Mesothelial cell of epicardium (in vitro differentiated cells): ENCODE measurements at places on chromosomes 12 and 14. TPM values are rescaled to one million over a fixed set of nuclear protein-coding genes. Genes with fewer than 3 reads are reported as not detected.
A peak's percentile ranks its signal among the peaks of the same experiment; 100 is the strongest.

The KCNH3 gene
- 1.8 to 2.5 TPM (median 2.3 TPM) in 3 replicates for total RNA-seq

The HVCN1 gene
- 5.1 to 7.0 TPM (median 6.1 TPM) in 3 replicates for total RNA-seq

The CFAP54 gene
- 0.54 to 0.84 TPM (median 0.80 TPM) in 3 replicates for total RNA-seq

The TPH2 gene
- total RNA-seq: not detected in 3 replicates

The PDE3A gene
- 12.0 to 12.7 TPM (median 12.6 TPM) in 3 replicates for total RNA-seq

The RFX4 gene
- not detected in 3 replicates for total RNA-seq

The ADAMTS20 gene
- total RNA-seq: 1.6 to 2.1 TPM (median 2.1 TPM) in 3 replicates

The CACNA2D4 gene
- total RNA-seq: 0.09 to 0.45 TPM (median 0.45 TPM) in 3 replicates

The MSI1 gene
- total RNA-seq: 27.7 to 32.7 TPM (median 28.4 TPM) in 3 replicates

DNA sequence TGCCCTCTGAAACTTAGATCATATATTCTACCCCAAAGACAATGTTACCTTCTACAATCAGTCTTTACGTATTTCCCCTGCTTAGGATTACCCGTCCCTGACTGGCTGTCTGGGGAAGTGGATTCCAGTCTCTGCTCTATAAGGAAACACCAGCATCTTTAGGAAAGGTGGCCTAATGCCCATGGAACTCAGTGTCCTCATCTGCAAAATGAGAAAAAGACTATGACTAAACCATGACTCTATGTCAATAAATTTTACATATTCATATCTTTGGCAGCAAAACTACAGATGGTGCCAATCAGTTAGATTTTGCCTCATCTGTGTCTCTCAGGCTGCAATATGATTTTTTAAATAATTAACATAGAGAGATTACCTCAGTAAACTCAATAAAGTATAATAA, 133.8 kb downstream of the ITPR2 start:
- no peak overlapping the region for H3K4me3 ChIP-seq
- DNase-seq: no peak
- H3K27me3 ChIP-seq: no peaks in the 10 kb centered on the region

DNA sequence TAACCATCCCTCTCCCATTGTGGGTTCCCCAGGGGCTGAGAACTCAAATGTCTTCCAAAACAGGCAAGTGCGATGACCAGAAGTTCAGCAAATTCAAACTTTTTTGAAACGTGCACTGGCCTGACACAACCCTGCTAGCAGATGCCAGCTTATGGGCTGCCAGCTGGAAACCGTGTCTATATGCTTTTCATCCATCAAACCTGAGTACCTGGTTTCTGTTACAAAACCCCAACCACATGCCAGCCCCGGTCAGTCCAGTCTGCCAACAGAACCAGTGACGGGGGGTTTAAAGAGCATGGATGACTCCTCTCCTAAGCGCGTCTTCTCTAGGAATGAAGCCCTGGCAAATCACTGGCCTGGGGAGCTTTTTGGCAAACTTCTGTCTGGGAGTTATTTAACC, 189.7 kb downstream of the TTC7B start:
- DNase-seq: no peak
- H3K27ac ChIP-seq: no peak overlapping the region
- H3K4me1 ChIP-seq: peaks cover 58% of the 10 kb centered on the region
- peaks cover 8% of the 10 kb centered on the region for H3K36me3 ChIP-seq
- no peak overlapping the region for H3K4me3 ChIP-seq

DNA sequence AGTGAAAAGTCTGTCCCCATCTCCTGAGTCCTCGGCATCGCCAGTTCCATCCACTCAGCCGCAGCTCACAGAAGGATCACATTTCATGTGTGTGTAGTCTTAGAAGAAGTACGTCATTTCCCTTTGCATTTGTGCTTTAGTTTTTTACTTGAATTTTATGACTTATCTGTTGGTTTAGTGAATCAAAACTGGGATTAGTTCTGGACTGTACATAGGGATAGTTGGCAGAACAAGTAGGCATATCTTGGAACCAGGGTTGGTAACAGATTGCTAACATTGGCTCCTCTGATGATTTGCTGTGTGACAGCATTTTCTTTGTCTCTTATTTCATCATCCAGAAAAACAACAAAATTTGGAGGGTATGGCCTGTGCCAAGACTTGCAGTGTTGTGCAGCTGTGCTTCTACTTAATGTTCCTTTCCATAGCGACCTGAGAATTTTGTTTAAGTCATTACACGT, 69.6 kb upstream of the AEBP2 start:
- DNase-seq: no peak
- H3K27me3 ChIP-seq: no peaks in the 10 kb centered on the region
- no peaks in the 10 kb centered on the region for H3K4me1 ChIP-seq

GRCh38 chr12:13707829-13708228, 273.6 kb downstream of the GRIN2B start:
- H3K36me3 ChIP-seq: no peaks in the 10 kb centered on the region
- H3K4me3 ChIP-seq: no peak overlapping the region
- no peak overlapping the region for H3K27ac ChIP-seq
- DNase-seq: no peak

- H3K4me1 ChIP-seq: peaks cover 72% of the 10 kb centered on the region
- no peaks in the 10 kb centered on the region for H3K36me3 ChIP-seq
- no peaks in the 10 kb centered on the region for H3K27me3 ChIP-seq
- no peak overlapping the region for H3K4me3 ChIP-seq
- DNase-seq: no peak
Observed at GRCh38 chr14:73460691-73461127, 2.4 kb upstream of the NUMB start.

GRCh38 chr12:31887109-31887811, 72.0 kb upstream of the RESF1 start:
- no peak overlapping the region for H3K27ac ChIP-seq
- no peak overlapping the region for H3K4me3 ChIP-seq
- no peak for DNase-seq
- peaks cover 8% of the 10 kb centered on the region for H3K36me3 ChIP-seq
- no peaks in the 10 kb centered on the region for H3K27me3 ChIP-seq

- no peaks in the 10 kb centered on the region for H3K27me3 ChIP-seq
- no peak for DNase-seq
- peaks cover 16% of the 10 kb centered on the region for H3K36me3 ChIP-seq
Observed at GRCh38 chr12:49133014-49133413, 1.8 kb upstream of the TUBA1B start.

GRCh38 chr12:106106061-106106566, 32.6 kb downstream of the NUAK1 start:
- peak overlapping the region; percentile 96 for H3K27ac ChIP-seq
- H3K4me1 ChIP-seq: peaks cover 68% of the 10 kb centered on the region
- H3K4me3 ChIP-seq: no peak overlapping the region

DNA sequence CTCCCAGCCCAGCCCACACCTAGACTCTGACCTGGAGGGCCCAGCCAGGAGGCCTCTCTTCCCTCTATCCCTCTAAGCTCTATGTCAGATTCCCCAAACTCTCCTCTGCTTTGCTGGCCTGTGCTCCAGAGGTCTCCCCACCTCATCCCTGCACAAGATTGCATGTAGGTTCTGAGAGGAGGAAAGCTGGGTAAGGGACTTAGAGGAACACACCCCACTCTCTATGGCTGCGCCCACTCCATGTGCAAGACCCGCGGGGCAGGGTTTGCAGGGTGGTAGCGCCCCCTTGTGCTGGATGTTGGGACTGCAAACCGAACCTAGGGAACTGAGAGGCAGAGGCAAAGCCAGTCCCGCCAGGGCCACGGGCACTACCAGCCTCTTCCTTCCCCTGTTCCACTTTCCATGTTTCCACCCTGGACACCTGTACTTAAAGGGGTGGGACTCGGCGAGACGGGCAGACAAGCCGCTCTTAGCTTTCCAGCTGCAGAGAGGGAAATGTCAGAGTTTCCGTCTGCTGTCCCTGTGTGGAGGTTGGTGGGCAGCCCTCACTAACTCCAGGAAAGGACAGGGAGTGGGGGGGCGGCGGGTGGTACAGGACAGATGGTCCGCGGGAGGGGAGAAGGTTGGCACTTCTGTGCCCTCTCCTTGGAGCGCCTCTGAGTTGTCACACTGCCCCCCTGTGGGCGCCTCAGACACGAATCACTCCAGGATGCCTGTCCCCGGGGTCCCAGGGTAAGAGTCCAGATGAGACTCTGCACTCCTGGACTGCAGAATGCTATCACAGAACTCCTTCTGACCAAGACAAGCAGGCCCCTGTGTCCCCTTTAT, 16.8 kb downstream of the MMP14 start:
- peaks cover 28% of the 10 kb centered on the region for H3K4me1 ChIP-seq
- DNase-seq: peak; percentile 99
- H3K4me3 ChIP-seq: peak overlapping the region; percentile 73
- H3K36me3 ChIP-seq: no peaks in the 10 kb centered on the region

GRCh38 chr12:87982208-87982607, 47.0 kb downstream of the C12orf50 start:
- H3K4me1 ChIP-seq: peaks cover 4% of the 10 kb centered on the region
- H3K36me3 ChIP-seq: no peaks in the 10 kb centered on the region
- DNase-seq: no peak
- no peak overlapping the region for H3K4me3 ChIP-seq

- no peaks in the 10 kb centered on the region for H3K36me3 ChIP-seq
- peaks cover 35% of the 10 kb centered on the region for H3K4me1 ChIP-seq
- DNase-seq: no peak
- peak overlapping the region; percentile 17 for H3K4me3 ChIP-seq
- no peak overlapping the region for H3K27ac ChIP-seq
- no peaks in the 10 kb centered on the region for H3K27me3 ChIP-seq
Observed at GRCh38 chr14:65414961-65415589, 2.5 kb downstream of the FUT8 start.

GRCh38 chr14:89534902-89535685, 118.1 kb upstream of the FOXN3 start:
- peak overlapping the region; percentile 32 for H3K27ac ChIP-seq
- peaks cover 8% of the 10 kb centered on the region for H3K36me3 ChIP-seq
- H3K27me3 ChIP-seq: no peaks in the 10 kb centered on the region
- no peak overlapping the region for H3K4me3 ChIP-seq
- H3K4me1 ChIP-seq: peaks cover 25% of the 10 kb centered on the region

DNA sequence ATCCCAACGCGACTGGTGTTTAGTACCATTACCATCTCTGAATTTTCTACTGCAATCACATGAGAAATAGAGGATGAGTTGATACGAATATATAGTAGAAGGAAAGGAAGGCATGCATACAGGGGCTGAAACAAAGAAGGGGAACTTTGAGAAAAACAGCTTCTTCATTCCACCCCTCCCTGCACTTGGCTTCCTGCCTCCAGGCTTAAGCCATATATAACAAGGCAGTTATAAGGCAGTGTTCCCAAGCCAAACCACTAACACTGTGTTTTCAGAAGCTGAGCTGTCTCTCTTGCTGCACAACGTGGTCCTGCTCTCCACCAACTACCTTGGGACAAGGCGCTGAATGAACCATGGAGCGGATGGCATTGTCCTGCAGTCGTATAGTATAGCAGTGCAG, 11.0 kb downstream of the LETMD1 start:
- H3K4me3 ChIP-seq: no peak overlapping the region
- peaks cover 28% of the 10 kb centered on the region for H3K36me3 ChIP-seq
- H3K27me3 ChIP-seq: no peaks in the 10 kb centered on the region
- no peaks in the 10 kb centered on the region for H3K4me1 ChIP-seq
- no peak overlapping the region for H3K27ac ChIP-seq

DNA sequence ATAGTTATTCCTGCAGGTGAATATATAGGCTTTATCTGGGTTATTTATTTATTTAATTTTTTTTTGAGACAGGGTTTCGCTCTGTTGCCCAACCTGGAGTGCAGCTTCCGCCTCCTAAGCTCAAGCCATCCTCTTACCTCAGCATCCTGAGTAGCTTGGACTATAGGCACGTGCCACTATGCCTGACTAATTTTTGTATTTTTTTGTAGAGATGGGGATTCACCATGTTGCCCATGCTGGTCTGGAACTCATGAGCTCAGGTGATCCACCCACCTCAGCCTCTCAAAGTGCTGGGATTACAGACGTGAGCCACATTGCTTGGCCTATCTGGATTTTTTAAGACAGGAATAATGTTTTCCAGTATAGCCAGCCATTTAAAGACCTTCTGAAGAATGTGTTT, 2.0 kb downstream of the RAN start:
- peak overlapping the region; percentile 95 for H3K4me3 ChIP-seq
- peaks cover 29% of the 10 kb centered on the region for H3K36me3 ChIP-seq
- no peak for DNase-seq
- H3K27me3 ChIP-seq: no peaks in the 10 kb centered on the region
- H3K27ac ChIP-seq: no peak overlapping the region

DNA sequence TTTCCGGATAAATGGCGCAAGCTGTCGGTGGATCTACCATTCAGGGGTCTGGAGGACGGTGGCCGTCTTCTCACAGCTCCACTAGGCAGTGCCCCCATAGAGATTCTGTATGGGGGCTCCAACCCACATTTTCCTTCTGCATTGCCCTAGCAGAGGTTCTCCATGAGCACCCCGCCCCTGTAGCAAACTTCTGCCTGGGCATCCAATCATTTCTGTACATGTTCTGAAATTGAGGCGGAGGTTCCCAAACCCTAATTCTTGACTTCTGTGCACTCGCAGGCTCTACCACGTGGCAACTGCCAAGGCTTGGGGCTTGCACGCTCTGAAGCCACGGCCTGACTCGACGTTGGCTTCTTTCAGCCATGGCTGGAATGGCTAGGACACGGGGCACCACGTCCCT, 5.1 kb upstream of the SERPINA10 start:
- H3K27me3 ChIP-seq: no peaks in the 10 kb centered on the region
- H3K4me1 ChIP-seq: no peaks in the 10 kb centered on the region
- no peak overlapping the region for H3K27ac ChIP-seq
- no peak for DNase-seq
- H3K4me3 ChIP-seq: no peak overlapping the region
- H3K36me3 ChIP-seq: no peaks in the 10 kb centered on the region

DNA sequence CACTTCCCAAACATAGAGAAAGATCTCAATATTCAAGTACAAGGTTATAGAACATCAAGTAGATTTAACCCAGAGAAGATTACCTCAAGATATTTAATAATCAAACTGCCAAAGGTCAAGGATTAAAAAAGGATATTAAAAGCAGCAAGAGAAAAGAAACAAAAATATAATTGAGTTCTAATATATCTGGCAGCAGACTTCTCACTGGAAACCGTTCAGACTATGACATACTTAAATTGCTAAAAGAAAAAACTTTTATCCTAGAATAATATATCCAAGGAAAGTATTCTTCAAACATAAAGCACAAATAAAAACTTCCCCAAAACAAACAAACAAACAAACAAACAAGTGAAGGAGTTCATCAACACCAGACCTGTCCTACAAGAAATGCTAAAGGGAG, 92.4 kb downstream of the FSCB start:
- H3K36me3 ChIP-seq: peaks cover 13% of the 10 kb centered on the region
- H3K4me1 ChIP-seq: peaks cover 4% of the 10 kb centered on the region

GRCh38 chr12:62744551-62744950, 190.4 kb downstream of the PPM1H start:
- H3K36me3 ChIP-seq: no peaks in the 10 kb centered on the region
- no peak overlapping the region for H3K27ac ChIP-seq
- no peaks in the 10 kb centered on the region for H3K27me3 ChIP-seq
- DNase-seq: no peak

GRCh38 chr12:16881986-16882570, 276.1 kb upstream of the LMO3 start:
- H3K27me3 ChIP-seq: no peaks in the 10 kb centered on the region
- H3K4me3 ChIP-seq: no peak overlapping the region
- H3K36me3 ChIP-seq: no peaks in the 10 kb centered on the region
- H3K27ac ChIP-seq: no peak overlapping the region

GRCh38 chr14:30608533-30609006, 13.5 kb upstream of the SCFD1 start:
- H3K36me3 ChIP-seq: peaks cover 14% of the 10 kb centered on the region
- H3K4me3 ChIP-seq: no peak overlapping the region

- no peak overlapping the region for H3K4me3 ChIP-seq
- no peak overlapping the region for H3K27ac ChIP-seq
- no peaks in the 10 kb centered on the region for H3K4me1 ChIP-seq
Observed at GRCh38 chr12:103672401-103673119, 85.5 kb downstream of the STAB2 start.
